Thoracic aorta (tissue), 2 donors: ENCODE measurements at places on chromosomes 16 and 17.

DNA sequence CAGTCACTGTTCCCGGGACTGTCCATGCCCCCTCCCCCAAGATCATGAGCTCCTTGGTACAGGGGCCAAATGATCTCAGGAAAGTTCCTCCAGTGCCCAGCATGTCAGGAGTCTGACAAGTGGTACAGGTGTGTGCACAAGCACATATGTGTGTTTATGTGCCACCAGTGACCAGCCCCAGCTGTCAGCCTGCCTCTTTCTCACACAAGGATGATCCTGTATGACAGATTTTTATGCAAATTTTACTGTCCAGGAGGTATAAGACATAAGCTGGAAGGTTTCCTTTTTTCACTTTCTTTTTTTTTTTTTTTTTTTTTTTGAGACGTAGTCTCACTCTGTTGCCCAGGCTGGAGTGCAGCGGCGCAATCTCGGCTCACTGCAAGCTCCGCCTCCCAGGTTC, 31.4 kb upstream of the GFOD2 start:
- no peak for DNase-seq

GRCh38 chr16:79402356-79402755, 198.2 kb downstream of the MAF start:
- no peak for DNase-seq

- DNase-seq = no peak
Measured at GRCh38 chr16:63925221-63925620, 1196.6 kb downstream of the CDH11 start.

DNA sequence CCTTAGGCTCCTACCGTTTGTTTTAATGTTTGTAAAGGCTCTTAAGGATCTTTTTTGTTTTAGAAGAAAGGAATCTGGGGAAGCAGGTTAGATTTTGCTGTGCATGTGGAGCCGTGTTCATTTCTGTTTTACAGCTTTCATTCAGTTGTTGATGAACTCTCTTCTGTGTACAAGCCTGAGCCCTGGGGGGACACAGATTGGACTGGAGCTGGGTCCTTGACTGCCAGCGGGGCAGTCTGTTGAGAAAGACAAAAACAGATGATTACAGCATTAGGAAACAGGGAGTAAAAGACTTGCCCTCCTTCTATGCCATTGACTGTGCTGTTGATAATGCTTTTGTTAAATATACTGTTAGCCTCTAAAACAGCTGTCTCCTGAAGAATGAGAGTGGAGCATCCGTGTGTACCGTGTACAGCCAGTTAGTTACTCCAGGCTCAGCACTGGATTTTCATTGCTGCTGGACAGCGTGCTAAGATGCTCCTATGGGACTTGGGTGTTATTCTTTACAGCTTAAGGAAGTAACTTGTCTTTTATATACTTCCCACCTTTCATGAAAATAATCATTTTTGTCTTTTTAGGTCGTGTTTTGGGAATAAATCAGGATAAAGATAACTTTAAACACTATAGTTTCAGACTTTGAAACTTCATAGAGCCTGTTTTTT, 3.2 kb downstream of the MAP1LC3B start:
- DNase-seq = no peak

- DNase-seq = no peak
Measured at GRCh38 chr17:70158591-70158990, 10.7 kb upstream of the KCNJ2 start.

- no peak for DNase-seq
Measured at GRCh38 chr16:85029408-85029784, 1.8 kb downstream of the KIAA0513 start.

- no peak for DNase-seq
Measured at GRCh38 chr17:67055811-67056745, 11.7 kb downstream of the CACNG1 start.

GRCh38 chr16:9141813-9142212, 50.4 kb downstream of the HAPSTR1 start:
- DNase-seq = no peak

GRCh38 chr16:73047536-73048291, at the start of gene ZFHX3:
Gene ZFHX3, minus strand, starts transcription at chr16:73048128. Its CDS starts 87,983 bp downstream, at chr16:72960145.
- DNase-seq = no peak

DNA sequence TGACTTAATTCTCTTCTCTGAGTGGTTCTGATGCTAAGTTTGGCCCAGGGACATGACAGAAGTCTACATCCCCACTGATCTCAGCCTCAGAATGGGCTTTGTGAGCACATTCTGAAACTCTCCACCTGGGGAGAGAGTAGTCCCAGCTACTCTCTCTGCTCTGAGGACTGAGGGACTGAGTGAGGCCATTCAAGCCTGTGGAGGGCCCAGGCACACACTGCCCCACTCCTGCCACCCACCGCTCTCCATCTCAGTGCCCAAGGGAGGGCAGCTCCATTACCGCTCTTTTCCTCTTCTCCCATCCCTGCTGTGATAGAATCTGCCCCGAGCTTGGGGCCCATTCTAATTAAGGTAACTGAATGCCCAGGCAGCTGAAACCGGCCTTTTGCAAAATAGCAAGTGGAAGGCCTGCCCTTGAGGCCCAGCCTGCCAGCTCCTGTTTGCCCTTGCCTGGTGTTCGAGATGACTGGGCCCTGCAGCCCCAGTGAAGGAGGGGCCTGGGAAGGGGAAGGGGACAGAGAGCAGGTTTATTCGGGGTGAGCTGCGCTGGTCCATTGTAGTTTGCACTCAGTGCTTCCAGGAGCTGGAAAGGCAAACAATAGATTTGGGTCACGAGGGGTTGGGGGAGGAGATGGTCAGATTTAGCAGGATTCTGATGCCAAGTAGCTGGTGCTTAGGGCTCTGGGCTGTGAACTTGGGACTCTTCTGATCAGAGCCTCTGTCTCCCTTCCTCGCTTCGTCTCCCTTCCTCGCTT, 76.2 kb downstream of the RAB11FIP4 start:
- DNase-seq = no peak

GRCh38 chr16:10497132-10498101, 83.0 kb downstream of the EMP2 start:
- no peak for DNase-seq

DNA sequence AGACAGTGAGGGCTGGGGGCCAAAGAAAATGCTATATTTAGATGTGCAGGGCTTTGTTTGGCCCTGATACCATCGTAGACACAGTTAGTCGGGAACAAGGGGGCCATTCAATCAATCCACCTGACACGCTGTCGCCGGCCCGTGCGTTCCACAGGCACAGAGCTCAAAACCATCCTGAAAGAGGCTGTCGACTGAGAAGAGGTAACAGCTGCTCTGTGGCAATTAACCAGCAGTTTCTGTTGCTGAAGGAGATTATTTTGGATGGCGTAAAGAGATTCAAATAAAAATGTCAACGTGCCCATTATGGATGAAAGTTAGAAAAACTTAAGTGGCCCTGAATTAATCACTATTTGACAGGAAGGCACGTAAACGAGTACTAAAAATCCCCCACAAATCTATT, 276.2 kb upstream of the IRX5 start:
- DNase-seq = no peak

DNA sequence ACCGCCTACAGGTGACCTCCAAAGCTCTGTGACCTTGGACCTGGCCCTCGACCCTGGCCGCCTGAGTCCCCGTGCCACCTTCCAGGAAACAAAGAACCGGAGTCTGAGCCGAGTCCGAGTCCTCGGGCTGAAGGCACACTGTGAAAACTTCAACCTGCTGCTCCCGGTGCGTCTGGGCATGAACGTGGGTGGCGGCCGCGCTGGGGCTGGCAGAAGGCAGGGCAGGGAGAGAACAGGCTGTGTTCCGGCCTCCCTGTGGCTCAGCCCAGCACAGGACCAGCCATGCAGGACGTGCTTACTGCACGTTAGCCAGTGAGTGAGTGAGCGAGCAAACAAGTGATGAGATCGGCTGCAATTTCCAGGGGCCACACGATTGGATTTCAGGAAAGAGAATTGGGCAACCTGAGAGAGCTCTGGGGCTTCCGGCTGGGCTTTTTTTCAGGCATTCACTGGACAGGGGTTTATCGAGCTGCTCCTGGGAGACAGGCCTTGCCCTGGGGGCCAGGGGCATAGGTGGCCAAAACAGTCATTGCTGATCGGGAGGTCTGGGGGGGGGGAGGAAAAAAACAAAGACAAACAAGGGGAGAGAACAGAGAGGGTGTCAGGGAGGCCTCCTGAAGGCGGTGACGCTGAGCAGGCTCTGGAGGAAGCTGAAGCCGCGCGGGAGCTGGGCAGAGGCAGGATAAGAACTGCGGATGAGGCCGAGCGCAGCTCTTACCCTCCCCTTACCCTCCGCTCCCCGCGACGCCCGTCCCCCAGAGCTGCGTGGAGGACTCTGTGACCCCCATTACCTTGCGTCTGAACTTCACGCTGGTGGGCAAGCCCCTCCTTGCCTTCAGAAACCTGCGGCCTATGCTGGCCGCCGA, 16.9 kb downstream of the ITGAX start:
- no peak for DNase-seq

DNA sequence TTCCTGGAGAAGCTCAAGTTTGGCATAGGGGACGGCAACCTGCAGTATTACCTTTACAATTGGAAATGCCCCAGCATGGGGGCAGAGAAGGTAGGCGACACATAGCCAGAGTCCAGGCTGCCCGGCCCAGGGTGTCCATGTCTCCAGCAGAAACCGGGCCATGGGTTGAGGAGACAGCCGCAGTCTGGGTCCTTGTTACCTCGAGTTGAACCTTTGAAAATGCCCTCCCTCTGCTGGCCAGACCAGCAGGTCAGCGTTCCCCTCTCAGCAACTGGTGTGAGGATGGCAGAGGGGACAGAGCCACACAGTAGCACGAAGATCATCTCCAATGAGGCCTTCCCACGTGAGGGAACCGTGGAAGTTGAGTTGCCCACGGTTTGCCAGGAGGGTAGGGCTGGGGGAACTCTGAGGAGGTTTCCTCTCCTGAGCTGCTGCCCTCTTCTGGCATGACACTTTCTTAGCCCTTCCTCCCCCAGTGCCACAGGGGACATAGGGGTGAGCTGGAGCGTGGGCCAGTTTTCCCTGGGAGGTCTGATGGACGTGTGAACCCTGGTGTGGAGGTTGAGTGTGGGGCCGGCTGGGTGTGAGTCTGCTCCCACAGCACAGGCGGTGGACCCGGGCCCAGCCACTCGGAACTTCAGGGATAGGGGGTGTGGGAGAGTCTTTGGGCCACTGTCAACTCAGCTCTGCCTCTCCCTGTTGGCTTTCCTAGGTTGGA, 27.2 kb downstream of the PLCD3 start:
- DNase-seq = no peak
